ENCODE measurements at places on chromosomes 2 and 18.

- DNase-seq: no peak
Observed at GRCh38 chr2:241514553-241514952, 6.2 kb upstream of the STK25 start.

- no peak for DNase-seq
Observed at GRCh38 chr2:240611601-240612210, 13.6 kb upstream of the GPR35 start.

GRCh38 chr2:115071534-115071933 is 629.1 kb downstream of the DPP10 start:
- no peak for DNase-seq

- DNase-seq: no peak
Observed at GRCh38 chr2:136502660-136503059, 262.7 kb upstream of the THSD7B start.

- no peak for DNase-seq
Observed at GRCh38 chr2:207387001-207387571, 142.7 kb upstream of the CREB1 start.

GRCh38 chr2:209661286-209661894 is 110.2 kb upstream of the UNC80 start:
- peak; percentile 61 for DNase-seq

DNA sequence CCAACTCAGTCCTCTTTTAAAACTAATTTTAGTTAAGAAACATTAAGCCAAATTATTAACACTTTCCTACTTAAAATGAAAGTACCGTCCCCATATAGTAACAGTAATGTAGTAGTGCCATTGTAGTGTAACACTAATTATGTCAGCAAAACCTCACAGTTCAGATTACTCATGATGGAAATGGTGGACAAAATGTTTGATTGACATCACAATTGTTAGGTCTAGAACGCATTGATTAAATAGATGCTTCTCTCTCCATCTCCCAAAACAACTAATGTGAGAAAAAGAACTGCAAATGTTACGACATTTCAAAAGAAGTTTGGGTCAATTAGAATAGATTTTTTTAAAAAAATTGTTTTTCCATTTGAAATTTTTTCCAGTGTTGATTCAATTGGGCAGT is 1.2 kb upstream of the ATF2 start:
- DNase-seq: no peak

DNA sequence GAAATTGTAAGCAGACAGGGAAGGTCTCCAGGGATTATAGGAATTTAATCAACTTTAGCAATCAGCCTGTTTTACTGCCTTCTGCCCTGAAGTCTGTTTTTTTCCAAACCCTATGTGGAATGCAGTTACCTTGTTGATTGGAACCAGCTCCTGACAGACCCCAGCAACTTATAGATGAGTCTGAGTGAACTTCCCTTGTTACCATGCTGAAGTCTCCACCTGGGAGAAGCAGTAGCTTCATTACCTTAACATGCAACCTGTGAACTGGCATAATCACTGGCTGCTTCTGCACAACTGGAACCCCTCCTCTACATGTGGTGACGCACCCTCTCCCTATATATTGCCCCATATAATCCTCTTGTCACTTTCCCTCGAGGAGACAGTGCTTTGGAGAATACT is 226.3 kb upstream of the SPOPL start:
- no peak for DNase-seq

DNA sequence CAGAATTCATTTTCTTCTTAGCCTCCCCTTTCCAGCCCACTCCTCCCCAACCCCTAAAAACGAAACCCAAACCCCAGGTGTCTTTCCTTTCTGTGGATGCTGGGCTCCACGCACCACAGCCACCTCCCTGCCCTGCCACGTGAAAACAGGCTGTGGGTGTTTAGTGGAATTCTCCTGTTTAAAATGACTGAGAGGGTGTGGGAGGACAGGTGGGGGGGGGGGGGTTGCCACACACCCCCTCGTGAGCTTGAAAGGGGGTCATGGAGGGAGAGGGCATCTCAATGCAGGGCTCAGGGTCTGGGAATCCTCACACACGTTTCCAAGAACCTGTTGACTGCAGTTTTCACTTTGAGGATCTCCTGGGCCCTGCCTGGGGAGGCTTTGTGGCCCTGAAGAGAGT is 110.3 kb downstream of the FAM210A start:
- no peak for DNase-seq

DNA sequence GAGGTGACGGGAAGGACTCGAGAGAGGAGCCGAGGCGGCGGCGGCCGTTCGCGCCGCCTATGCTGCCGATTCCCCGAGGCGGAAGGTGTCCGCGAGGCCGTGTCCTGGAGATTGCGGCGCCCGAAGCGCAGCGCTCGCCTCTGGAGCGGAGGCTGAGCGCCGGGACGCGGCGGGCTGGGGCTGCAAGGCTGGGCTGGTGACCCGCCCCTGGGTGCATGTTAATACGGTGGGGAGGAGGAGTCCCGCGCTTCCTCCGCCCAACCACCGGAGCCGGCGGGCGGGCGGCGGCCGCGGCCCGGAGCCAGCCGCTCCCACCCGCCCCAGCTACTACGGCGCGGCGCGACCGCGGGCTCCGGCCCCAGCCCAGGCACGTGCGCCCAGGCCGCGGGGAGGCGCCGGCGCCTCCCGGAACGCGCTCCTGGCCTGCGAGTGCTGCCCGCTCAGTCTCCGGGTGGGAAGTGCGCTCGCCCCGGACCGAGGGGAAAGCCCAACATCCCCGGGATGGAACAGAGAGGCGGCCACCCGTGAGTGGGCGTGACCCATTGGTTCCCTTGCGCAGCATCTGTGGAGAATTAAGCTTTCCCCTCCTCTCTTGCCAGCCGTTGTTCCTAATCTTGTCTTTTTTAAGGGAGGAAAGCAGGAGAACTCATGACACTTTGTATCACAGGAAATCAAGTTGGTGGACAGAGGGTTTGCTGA is at the start of gene DLGAP1:
DLGAP1 (minus strand) TSS at position 195 of the 699 bp plus-strand sequence.
- no peak for DNase-seq

GRCh38 chr2:213627054-213627710 is 342.9 kb downstream of the SPAG16 start:
- DNase-seq: no peak

- no peak for DNase-seq
Observed at GRCh38 chr2:106233350-106233706, 39.2 kb upstream of the UXS1 start.

DNA sequence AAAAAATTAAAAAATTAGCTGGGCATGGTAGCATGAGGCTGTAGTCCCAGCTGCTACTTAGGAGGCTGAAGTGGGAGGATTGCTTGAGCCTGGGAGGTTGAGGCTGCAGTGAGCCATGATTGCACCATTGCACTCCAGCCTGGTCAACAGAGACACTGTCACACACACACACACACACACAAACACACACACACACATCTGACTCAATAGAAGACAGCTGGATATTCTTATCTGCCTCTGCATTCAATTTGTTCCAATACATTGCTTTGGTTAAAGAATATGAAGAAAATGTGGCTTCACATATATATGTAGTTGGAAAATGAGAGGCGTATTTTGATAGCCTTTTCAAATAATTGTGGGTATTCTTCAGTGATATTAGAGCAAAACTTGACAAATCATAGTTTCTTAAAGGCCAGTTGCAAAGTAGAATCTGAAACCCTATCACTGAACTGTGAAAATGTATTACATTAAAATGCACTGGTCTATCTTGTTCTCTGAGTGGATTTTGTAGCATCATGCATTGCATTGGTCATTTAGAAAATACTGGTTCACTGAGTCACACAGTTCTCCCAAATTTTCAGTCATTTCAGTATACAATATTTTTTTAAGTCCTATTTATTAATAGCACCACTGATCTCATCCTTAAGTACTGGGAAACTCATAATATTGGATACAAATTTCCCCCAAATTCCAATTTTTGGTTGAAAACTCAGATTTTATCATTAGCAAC is 140.9 kb downstream of the MCFD2 start:
- DNase-seq: no peak

GRCh38 chr2:130185896-130186295 is 3.8 kb downstream of the MZT2B start:
- DNase-seq: no peak

GRCh38 chr2:241265506-241265905 is 50.0 kb downstream of the HDLBP start:
- DNase-seq: no peak

GRCh38 chr2:19988600-19988999 is 1.3 kb downstream of the WDR35 start:
- no peak for DNase-seq

DNA sequence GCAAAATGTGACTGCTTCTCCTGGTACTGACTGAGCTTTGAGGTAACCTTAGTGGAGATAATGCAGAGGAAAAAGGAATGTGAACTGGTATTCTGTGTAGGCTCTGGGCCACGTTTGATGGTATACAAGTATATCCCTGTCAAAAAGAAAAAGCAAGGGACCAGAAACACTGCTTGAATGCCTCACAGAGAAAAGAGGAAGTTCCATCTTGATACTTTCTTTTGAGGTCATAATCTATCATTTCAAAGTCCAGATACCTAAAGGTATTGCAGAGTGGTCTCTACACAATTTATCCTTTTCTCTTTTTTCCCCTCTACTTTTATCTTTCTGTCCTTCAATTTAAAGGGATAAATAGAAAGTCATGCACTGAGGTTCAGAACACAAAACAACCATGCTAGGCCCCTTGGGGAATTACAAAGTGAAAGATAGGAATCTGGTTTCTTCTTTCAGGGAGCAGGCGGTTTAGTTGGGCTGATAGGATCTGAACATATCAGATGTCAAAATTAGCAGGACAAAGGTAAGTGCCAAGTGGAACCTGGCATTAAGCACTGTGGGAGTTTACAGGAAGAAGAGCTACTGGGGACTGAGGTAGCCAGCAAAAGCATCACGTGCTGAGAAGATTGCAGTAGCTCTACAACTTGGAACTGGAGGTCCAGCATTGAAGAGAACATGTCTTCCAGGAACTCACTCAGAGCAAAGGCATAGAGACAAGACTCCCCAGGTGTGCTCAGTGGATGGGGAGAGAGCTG is 121.2 kb downstream of the LYPD6 start:
- DNase-seq: no peak

DNA sequence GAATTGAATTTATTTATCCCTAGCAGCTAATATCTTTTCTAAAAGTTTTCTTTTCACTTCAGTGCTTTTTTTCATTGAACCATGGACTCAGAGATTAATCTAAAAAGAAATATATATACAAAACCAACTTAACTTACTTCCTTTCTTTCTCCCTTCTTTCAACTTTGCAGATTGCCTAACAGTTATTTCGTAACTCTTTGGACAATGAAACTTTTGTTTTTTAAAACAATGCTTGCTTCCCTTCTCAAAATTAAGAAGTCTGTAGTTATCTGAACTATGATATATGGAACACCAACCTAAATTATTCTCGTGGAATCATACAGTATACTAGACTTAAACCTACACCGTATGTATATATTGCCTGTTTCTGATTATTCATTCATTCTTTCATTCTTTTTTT is 62.9 kb downstream of the MIB1 start:
- DNase-seq: no peak

DNA sequence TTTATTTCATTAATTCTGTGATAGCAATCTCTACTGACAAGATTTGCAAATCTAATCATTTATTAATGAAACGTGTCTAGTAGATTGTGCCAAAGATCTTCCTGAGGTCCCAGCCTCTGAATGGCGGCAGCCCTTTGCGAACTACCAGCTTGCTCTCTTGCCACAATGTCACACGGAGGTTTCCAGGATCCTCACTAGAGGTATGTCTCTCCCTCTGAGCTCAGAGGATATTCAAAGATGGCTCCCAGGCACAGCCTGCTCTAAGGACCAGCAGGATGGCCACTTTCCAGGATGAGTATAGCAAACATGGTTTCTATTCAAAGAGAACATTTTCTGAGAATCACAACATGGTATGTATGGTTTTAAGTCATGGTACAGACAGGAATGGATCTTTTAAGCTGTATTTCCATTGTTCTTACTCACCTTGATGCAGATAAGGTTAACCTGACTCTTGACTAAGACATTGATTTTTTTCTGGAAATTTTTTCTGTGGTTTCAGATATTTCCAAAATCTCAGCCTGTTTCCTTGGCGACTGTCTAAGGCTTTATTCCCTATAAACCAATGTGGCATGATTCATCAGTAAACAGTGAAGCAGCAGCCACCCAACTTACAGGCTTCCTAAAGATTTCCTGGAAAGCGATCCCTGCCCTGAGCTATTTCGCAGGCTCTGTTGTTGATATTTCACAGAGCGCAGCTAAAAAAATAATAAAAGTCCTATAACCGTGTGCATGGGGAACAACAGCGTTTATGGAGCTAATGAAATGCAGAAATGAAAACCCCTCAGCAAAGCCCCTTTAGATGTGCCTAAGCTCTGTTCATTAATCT is 54.1 kb upstream of the KLF7 start:
- no peak for DNase-seq

- no peak for DNase-seq
Observed at GRCh38 chr2:152694161-152694661, 23.1 kb downstream of the PRPF40A start.

GRCh38 chr2:184577743-184578142 is 20.6 kb upstream of the ZNF804A start:
- DNase-seq: no peak

GRCh38 chr2:184040230-184040629 is 558.1 kb upstream of the ZNF804A start:
- DNase-seq: no peak
